ENCODE measurements at places on chromosomes 3 and 15.

DNA sequence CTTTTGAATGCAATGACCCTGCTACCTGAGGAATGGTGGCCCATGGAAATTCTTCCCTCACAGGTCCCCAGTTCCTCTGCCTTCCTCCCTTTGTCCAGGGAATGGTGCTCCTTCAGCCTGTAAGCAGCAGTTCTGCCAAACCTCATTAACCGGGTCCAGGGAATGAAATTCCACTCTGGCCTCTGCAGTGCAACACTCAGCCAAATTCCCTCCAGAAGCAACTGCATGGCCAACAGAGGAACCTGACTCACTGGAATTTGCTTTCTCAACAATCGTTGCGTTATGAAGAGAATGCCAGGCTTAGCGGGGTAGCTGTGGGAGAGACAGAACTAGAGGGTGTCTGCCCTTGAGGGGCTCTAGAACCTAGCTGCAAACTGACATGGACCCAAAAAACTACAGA is 449.4 kb upstream of the PROK2 start:
- no peak for DNase-seq

GRCh38 chr15:78239811-78240210 is 5.4 kb upstream of the ACSBG1 start:
- peak; percentile 74 for DNase-seq

DNA sequence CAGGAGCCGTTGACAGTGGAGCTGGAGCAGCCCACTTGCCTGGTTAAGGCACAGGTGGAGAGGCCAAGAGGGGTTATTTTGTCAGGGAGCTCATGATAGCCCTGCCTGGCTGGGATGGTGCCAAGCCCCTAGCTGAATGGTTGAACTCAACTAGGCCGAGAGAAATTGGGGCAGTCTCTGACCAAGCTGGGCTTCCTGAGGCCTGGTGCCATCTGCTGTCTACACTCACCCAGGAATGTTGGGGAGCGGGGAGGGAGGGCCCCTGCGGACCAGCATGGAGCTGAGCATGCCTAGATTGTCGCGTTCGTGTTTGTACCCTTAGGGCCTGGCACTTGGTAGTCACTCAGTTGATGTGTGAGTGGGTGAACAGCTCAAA is 1.2 kb downstream of the BRPF1 start:
- DNase-seq: peak; percentile 21

GRCh38 chr3:42419563-42419962 is 9.2 kb upstream of the LYZL4 start:
- DNase-seq: no peak

DNA sequence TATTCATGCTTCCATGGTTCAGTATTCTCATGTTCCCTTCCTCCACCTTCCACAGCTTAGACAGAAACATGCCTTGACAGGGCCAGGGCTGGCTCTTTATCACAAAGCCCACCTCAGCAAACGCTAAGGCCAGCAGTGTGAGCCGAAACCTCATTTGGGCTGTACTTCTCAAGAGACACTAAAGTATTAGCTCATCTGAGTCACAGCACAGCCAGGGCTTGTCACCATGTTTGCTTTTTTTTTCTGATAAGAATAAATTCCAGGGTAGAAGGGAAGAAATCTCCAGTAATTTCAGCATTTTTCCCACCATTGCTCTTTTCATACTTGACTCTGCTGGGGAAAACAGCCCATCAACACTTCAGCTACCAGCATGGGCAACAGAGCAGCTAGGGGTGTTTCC is 95.4 kb downstream of the MYLK start:
- no peak for DNase-seq

- no peak for DNase-seq
Observed at GRCh38 chr3:21879184-21879886, 128.3 kb upstream of the ZNF385D start.

GRCh38 chr3:166451997-166452396 is 614.8 kb upstream of the BCHE start:
- no peak for DNase-seq

- DNase-seq: no peak
Observed at GRCh38 chr3:39121621-39122020, 14.1 kb downstream of the TTC21A start.

All from SJCRH30 (cell line).